Colonic mucosa (tissue), 4 donors: ENCODE measurements at places on chromosomes 1 and 21.

DNA sequence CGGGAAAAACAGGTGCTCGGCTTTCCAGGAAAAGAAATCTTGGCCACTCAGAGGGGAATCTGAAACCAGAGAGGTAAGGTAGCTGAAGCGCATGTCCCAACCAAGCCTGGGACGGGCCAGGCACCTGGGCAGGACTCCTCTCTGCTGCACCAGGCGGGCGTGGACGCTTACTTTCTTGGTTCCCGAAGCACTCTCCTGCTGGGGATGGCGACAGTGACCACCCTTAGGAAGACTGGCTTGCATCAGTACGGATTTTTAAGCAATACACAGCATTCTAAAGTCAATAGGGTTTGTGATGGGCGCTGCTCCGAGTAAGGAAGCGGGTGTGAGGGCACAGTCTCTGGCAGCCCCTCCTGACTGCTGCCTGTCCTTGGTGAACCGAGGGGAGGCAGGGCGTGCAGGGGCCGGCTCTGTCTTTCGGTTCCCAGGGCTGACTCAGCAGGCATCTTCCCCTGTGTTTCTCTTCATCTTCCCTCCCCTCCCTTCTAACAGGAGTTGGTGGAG lies 74.9 kb upstream of the ANGPTL1 start:
- H3K27ac ChIP-seq = no peak overlapping the region
- H3K36me3 ChIP-seq = no peaks in the 10 kb centered on the region
- no peak overlapping the region for H3K4me3 ChIP-seq
- no peak for DNase-seq
- H3K4me1 ChIP-seq = no peaks in the 10 kb centered on the region

DNA sequence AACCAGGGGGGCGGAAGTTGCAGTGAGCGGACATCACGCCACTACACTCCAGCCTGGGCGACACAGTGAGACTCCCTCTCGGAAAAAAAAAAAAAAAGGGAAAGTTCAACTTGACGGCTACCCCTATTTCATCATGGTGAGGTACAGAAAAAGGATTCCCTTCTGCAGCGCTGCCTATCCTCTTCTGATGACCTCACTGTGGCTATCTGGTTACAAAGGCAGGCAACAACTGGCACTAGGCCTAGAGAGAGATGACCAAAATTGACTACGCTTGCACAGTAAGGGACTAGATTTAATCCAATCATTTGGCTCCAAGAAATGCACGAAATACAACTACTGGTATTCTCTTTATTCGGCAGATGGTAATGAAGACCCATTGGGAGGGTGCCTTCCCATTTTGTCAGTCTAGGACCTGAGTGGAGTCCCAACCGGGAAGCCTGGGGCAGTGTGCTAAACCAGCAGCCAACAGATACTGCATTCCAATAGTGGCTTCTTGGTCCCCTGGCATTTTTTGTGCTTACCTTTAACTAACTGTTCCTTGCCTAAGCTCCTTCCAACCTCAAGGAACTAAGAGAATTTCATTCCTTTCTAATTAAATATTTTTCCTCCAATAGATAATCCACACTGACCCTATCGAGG lies 36.6 kb downstream of the ITPKB start:
- peak overlapping the region; percentile 50 for H3K4me3 ChIP-seq
- no peaks in the 10 kb centered on the region for H3K4me1 ChIP-seq
- H3K27ac ChIP-seq = peak overlapping the region; percentile 88
- no peaks in the 10 kb centered on the region for H3K27me3 ChIP-seq
- no peak for DNase-seq

GRCh38 chr1:11893907-11894251 lies 32.3 kb downstream of the KIAA2013 start:
- H3K4me3 ChIP-seq = no peak overlapping the region
- no peak overlapping the region for H3K27ac ChIP-seq
- DNase-seq = peak; percentile 63
- no peaks in the 10 kb centered on the region for H3K4me1 ChIP-seq
- H3K27me3 ChIP-seq = peaks cover 10% of the 10 kb centered on the region

DNA sequence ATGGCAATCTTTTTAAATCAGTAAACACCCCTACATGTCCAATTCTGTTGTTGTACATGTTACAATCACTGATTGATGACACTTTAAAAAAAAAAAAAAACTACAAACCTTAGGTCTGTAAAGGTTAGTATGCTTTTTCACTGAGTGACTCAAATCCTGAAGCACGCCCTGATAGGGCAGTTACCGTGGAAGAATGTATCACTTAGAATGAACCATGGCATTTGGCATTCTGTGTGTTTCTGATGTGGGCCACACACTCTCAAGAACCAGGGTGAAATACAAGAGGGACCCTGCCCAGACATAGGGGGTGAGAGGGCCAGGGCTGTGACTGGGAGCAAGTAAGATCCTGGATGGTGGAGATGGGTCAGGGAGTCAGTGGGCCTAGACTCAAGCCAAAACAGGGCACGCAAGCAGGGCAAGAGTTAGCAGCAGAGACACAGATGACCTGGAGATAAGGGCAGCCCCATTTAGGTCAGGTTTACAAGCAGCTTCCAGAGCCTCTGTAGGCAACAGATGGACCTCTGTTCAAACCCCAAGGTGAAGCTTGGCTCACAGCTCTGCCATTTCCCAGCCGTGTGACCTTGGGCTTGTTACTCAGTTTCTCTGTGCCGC lies 47.6 kb upstream of the DMRTB1 start:
- H3K4me3 ChIP-seq = no peak overlapping the region
- H3K36me3 ChIP-seq = no peaks in the 10 kb centered on the region
- H3K4me1 ChIP-seq = no peaks in the 10 kb centered on the region
- no peak for DNase-seq
- H3K27me3 ChIP-seq = no peaks in the 10 kb centered on the region
